Stimulated activated CD8-positive, alpha-beta memory T cell treated with anti-CD3 and anti-CD28 coated beads, Interleukin-12 subunit alpha, Interleukin-12 subunit beta, amount 100 ng/mL, for 4 hours (primary cell): ENCODE measurements at places on chromosomes 3 and 15.

DNA sequence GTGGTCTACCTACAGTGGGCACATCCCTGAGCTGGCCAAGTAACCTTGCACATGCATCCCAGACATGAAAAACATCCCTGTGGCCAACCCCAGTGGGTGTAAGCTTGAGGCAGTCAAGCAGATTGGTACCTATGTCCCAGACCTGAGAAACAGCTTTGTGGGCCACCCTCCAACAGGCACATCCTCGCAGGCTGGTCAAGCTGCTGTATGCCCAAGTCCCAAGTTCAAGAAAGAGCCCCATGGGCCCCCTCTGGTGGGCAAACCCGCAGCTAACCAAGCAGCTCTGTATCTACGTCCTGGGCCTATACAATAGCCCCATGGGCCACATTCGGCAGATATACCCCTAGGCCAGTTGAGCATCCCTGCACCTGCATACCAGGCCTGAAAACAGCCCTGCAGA, 186.3 kb upstream of the GPR149 start:
- no peak for DNase-seq

DNA sequence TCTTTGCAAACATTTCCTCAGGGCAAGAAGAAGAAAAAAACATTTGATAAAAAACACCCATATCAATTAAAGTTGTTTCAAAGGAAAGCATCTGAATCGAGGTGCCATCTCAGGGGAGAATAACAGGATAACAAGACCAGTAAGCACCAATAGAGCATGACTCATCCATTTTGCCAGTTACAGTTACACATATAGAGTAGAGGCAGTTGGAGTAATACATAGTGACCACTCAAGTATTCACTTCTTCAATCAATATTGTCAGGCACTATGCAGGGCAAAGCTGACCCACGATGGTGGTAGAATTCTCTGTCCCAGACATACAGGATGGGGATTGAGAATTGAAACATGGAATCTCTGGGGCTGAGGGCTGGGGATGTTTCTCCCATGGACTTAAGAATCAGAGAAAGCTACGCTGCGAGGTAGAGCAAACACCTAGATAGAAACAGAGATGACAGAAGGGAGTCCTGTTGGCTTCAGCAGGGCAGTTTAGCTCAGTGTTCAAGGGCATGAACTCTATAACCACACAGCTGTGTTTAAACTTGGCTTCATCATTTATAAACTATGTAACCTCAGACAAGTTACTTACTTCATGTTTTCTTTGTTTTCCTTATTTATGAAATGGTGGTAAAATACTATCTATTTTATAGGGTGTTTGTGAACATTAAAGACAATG, 186.4 kb upstream of the NANOGP8 start:
- no peak for DNase-seq

DNA sequence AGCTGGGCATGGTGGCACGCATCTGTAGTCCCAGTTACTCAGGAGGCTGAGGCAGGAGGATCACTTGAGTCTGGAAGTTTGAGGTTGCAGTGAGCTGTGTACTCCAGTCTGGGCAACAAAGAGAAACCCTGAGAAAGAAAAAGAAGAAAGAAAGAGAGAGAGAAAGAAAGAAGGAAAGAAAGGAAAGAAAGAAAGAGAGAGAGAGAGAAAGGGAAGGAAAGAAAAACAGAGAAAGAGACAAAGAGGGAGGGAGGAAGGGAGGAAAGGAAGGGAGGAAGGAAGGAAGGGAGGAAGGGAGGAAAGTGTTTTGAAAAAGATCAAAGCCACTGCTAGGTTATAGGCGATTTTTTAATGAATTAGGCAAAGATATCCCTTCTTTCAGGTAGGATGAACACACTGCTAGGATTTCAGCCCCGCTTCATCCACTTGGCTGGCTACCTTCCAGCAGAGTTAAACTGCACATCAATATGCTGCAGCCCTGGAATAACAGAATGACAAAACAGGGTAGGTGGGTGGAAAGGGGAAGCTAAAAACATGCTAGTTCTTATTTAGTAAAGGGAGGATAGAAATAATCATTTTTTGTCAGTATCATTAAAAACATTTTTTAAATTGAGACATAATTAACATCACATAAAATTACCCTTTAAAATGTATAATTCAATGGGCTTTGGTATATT, 12.8 kb upstream of the PPARG start:
- no peak for DNase-seq

GRCh38 chr15:50055750-50056157, 63.3 kb downstream of the ATP8B4 start:
- no peak for DNase-seq

- DNase-seq: no peak
These were observed 221.8 kb upstream of the TGFBR2 start for GRCh38 chr3:30384546-30385072.
